Nephron progenitor cell (in vitro differentiated cells): ENCODE measurements at places on chromosomes 5 and 9.

DNA sequence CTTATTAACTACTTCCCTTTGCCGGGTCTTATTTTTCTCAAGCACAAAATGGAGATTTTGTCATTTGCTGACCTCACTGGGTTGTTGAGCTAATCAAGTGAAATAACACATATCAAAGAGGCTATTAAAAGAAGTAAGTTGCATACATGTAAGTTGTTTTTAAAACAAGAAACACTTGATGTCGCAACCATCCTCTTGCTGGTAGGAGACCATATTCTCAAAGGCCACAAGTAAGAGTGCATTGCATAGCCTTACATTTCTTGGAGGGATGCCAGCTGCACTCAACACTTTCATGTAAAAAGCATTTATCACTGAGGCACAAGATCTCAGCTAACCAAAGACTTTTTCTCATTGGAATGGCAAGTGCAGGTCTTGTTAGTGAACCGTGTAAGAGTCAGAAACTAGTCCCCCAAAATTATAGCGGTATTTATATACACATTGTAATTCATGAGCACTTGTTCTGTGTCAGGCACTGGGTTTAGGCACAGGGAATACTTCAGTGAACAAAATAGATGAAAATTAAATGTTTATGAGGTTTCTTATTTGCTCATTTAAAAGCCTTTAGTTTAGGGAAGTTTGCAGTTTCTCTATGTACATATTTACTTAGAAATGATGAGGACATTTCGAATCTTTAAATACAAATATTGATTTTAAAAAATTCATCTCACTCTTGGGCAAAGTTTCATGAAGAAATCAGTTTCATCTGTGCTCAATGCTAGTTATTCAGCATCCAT lies 72.0 kb downstream of the ZFAND5 start:
- no peak for DNase-seq

- no peak for DNase-seq
Measured at GRCh38 chr5:1546556-1546955, 22.8 kb upstream of the LPCAT1 start.

DNA sequence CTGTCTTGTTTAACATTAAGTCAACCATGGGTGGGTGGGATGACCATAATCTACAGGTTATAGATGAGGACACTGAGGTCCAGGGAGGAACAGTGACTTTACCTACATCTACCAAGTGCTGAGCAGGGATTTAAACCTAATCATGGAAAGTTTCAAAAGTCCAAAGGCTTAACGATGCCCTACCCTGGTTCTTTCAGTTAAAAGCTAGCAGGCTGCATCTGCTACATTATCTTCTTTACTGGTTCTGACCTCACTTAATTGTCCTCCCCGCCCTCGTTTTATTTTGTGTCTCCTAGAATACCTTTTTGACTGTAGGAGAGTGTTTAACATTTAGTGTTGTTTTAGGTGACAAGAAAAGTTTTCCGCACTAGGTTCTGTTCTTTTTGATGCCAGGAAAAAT lies 735.2 kb downstream of the TLR4 start:
- no peak for DNase-seq

DNA sequence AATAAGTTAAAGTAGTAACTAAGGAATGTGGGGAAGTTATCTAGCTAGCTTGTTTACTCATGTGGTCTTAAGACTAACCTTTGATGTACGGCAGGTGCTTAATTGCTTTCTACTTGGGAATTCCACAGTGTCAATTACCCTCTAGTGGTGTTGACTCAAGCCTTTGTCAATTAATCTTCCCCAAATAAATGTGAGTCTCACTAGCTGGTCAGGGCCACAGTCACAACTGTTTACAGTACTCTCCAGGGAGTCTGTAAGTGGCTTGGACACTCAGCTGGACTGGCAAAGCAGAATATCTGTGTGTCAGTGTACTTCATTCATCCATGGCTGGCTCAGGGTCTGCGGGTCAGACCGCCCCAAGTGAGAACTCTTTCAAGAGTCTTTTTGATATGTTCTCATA lies 30.8 kb downstream of the SMIM3 start:
- no peak for DNase-seq

- DNase-seq, result no peak
Measured at GRCh38 chr9:90029996-90030395, 425.2 kb downstream of the GADD45G start.

DNA sequence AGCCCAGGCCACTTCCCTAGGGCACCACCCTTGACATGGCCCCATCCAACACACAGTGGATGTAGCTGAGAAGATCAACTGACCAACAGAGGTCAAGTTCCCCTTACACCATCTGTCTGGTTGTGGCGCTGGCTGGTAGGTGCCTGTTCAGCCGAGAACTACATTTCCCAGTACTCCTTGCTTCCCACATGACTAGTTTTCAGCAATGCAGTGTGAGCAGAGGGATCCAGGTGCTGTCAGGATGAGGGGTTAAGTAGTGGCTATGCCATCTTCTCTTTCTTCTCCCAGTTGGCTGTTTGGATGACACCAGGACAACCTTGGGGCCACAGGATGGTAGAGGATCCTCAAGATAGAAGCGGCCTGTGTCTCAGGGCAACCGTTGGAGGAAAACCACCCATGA lies 48.6 kb upstream of the SH3PXD2B start:
- no peak for DNase-seq

DNA sequence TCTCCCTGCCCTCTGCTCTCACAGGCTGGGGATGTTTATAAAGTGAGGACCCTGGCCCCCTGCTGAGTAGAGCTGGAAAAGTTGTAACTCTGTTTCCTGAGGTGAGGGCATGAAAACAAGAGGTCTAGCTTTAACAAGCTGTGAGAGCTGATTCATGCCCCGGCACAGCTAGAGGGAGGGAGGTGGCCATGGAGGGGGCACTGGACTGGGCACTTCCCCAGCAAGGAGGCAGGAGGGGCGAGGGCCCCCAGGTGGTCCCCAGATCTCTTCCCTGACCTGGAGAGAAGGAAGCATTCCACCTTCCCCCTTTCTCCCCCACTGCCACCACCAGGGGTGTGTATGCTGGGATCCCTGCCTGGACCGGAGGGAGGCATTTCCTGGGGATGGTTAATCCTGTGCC lies at the start of gene MSMP:
TSS of gene MSMP (minus strand) at position 13 of the 400 bp plus-strand sequence. CDS start 147 bp downstream, outside the sequence.
- no peak for DNase-seq

- no peak for DNase-seq
Measured at GRCh38 chr9:28900406-28900805, 1327.1 kb upstream of the C9orf72 start.

- DNase-seq, result no peak
Measured at GRCh38 chr5:62083661-62084060, 222.3 kb upstream of the KIF2A start.

GRCh38 chr5:157817928-157818327 lies 41.0 kb downstream of the CLINT1 start:
- DNase-seq, result no peak

DNA sequence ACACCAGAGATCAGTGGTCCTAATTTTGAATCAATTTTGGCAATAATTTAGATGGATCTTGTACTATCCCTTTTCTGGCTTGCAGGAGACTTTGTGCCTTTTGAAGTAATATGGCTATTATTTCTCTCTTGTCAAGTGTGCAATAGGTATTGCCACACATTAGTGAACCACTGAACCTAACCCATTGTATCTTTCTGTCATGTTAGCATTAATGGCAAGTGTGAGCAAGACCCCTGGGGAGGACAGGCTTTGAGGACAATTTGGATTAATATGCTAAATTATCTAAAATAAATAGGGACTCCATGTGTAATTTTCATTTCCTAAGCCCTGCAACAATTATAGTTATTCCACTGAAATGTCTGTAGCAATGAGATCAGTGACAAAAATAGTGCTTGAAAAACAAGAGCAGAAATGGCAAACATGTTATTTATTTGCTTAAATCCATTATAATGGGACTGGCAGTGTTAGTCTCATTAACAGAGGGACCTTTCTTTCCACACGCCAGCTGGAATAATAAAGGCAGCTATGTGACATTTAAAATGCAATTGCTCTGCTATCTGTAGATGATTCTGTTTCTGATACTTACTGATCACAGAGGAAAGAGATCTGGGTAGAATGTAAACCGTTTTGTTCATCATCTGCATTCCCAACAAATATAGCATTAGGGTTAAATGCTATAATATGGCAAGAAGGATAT lies 753.3 kb upstream of the ZNF608 start:
- DNase-seq, result no peak

- DNase-seq, result no peak
Measured at GRCh38 chr9:108168236-108168850, 678.8 kb upstream of the KLF4 start.

DNA sequence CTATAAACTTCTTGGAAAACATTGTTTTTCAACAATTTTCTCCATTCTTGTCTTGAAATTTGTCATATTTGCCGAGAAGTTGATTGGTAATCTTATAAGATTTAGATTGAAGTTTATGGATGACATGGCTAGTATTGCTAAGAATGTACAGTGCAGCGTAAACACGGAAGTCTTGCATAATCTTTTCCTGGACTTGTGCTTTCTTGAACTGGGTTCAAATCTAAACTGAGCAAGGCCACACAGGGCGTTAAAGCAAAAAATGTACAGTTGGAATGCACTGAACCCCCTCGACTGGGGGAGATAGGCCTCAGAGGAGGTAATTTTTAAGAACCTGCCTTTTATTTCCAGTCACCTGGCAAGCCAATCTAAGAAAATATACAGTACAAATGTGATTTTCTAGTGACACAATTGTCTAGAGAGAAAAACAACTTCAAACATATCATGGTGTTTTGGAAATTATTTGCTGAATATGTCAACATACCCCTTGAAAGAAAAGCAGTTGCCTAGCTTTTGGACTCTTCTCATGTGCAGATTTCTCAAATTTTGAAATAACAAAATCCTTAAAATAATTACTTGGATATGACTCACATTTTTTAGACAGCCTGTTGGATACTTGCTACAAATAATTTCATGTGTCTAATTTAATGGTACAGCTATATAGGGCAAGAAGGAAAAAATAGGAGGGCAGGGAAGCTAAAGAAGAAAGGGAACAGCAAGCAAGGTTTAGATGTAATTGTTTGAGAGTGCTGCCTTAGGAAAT lies 18.5 kb upstream of the GAS1 start:
- DNase-seq, result no peak

DNA sequence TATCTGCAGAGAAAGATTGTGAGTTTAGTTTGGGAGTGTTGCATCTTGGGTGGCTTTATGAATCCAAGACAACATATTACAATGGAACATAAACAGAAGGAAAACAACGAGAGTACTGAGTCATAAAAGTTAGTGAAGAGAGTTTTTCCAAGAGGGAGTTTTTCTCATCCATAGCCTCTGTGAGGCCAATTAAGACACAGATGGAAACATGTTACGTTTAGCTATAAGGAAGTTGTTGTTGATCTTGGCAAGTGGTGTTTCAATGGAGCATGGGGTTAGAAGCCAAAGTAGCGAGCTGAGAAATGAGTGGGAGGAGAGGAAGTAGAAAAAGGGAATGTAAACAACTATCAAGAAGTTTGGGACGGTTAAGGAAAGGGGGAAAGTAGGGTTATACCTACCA lies 53.3 kb upstream of the SPATA31D4 start:
- no peak for DNase-seq

GRCh38 chr9:132169672-132170392 lies 8.0 kb downstream of the NTNG2 start:
- DNase-seq, result peak; percentile 78

- peak; percentile 62 for DNase-seq
Measured at GRCh38 chr5:172902497-172903472, 56.4 kb upstream of the RPL26L1 start.

- DNase-seq, result no peak
Measured at GRCh38 chr5:16586556-16586955, 30.2 kb downstream of the RETREG1 start.

- DNase-seq, result no peak
Measured at GRCh38 chr9:34106110-34106509, 20.4 kb downstream of the DCAF12 start.

DNA sequence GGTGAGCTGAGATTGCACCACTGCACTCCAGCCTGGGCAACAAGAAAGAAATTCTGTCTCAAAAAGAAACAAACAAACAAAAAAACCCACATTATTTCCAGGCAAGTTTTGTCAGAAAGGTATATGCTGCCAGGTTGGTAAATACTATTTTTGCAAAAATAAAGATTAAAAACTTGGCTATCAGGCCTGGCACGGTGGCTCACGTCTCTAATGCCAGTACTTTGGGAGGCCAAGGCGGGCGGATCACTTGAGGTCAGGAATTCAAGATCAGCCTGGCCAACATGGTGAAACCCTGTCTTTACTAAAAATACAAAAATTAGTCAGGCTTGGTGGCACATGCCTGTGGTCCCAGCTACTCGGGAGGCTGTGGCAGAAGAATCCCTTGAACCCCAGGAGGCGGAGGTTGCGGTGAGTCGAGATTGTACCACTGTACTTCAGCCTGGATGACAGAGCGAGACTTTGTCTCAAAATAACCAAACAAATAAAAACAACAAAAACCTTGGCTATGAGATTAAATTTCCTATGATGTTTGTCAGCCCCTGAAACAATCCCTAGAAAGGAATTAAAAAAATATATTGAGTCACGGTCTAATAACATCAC lies 22.7 kb downstream of the AGXT2 start:
- no peak for DNase-seq

GRCh38 chr5:45627076-45627656 lies 69.0 kb downstream of the HCN1 start:
- no peak for DNase-seq

DNA sequence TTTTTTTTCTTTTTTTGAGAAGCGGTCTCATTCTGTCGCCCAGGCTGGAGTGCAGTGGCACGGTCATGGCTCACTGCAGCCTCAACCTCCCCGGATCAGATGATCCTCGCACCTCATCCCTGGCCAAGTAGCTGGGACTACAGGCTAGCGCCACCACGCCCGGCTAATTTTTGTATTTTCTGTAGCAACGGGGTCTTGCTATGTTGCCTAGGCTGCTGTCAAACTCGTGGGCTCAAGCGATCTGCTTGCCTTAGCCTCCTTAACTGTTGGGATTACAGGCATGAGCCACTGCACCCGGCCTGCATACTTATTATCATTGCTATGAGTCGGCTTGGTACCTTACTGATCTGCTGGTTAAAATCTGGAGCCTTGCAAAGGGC lies 790 bp upstream of the IARS1 start:
- DNase-seq, result no peak

GRCh38 chr5:37975531-37975930 lies 135.7 kb upstream of the GDNF start:
- no peak for DNase-seq

- no peak for DNase-seq
Measured at GRCh38 chr5:1658665-1659064, 134.9 kb upstream of the LPCAT1 start.

DNA sequence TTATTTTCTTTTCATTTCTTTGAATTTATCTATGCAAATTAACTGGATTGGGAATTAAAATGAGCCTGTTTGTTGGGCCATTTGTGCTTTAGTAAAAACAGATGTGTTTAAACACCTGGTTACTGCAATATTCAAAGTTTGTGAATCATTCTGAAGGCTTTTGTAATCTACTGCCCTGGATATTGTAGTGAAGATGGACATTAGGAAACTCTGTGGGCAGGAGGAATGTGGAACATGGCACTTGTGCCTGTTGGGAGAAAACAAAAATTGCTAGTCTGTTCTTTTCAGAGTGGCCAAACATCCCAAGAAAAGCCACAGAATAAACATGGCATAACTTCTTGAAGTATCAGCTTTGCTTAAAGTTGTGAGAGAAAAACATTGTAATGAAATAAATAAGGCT lies 40.8 kb downstream of the CHSY3 start:
- DNase-seq, result no peak

- peak; percentile 57 for DNase-seq
Measured at GRCh38 chr9:841371-842209, at the start of gene DMRT1. TSS of gene DMRT1 (plus strand) at chr9:841697. CDS start at chr9:841839, 142 bp downstream.
